HepG2 (cell line): ENCODE measurements at places on chromosomes 1 and 21. TPM values are rescaled to one million over a fixed set of nuclear protein-coding genes. Genes with fewer than 3 reads are reported as not detected.

DNA sequence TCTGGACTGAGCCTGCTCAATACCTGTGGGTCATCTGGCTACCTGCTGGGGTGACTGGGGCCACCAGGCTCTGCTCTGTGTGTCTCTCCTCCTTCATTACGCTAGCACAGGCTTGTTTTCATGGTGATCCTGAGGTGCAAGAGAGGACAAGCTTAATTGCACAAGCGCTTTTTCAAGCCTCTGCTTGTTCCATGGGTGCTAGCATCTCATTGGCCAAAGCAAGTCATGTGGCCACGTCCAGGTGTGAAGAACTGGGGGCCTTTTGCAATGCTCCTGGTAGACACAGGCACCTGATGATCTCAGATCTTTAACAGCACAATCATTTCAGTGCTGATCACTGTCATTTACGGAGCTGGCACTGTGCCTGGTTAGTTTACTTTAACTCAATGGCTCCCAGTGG lies 114.6 kb downstream of the KAZN start:
- DNase-seq: no peak

DNA sequence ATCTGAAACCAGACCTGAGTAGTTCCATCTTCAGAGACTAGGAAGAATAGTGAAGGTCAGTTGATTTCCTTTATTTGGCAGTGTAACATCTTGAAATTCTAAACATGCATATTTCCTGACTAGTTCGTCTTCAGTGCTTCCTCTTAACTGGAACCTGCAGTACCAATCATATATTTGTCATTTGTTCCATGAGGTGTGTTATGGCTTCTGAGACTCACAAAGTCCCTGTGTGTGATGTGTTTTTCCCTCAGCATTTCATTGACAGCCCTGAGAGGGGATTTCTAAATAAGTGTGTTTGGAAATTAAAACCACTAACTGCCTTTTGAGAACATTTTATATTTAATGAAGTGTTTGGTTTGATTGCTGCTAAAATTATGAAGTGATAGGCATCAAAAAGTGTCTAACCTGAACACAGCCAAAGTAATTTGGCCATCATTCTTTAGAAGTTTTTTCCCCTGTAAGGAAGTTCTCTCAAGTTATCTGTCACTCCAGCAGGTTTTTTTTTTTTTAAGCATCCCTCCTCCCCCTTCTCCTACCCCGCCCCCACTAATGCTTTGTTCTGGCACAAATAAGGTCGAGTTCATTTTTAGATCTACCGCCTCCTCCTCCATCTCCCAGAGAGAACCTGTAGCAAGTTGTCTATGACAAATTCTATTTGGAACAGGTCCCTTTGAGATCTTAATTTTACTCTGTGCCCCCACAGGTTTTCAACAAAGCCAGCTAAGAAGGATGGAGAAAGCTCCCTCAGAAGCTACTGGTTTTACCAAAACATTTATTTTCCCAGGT lies 61.4 kb downstream of the TMEM200B start:
- no peak for DNase-seq

DNA sequence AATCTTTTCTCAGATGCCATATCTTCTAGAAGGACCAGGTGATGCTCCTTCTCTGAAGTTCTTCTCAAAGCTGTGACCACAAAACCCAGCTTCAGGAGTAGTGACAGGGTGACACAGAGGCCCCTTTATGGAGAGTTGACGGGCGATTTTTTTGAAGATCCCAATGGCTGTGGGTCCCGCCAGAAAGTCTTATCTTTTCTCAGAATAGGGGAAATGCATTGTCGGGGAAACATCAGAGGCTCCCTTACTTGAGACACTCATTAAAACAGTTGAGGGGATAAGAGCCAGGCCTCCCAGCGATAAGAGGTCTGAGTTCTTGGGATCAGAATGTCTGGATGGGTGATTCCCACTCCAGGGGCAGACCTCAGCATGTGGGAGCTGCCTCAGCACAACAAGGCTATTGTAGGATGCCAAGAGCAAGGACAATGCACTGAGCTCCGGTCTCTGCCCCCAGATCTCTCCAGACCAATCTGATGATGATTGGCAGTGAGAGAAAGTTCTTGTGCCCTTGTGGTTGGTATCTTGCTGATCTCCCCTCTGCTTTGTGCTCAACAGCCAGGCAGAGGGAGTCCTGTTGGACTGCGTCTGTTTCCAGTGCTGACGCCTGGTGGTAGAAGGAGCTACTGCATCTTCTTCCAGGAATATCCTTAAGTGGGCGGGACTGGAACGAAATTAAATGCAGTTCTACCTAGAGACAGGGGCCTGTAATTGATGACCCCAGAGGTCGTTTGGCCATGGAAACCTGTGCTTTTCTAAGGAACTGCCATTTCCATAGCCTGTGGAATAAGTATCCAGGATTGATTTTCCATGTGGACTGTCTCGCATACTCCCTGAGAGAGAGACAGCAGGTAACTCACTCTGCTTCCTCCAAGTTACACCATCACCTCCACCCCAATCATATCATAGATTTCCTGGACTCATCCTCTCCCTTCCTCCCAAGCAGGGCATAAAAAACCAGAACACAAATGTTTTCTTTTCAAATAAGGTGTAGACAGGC lies 6.8 kb upstream of the ACKR1 start:
- DNase-seq: peak; percentile 46

- no peak for DNase-seq
Measured at GRCh38 chr1:14689996-14690615, 91.6 kb downstream of the KAZN start.

GRCh38 chr1:1889090-1889750 lies 1.7 kb downstream of the GNB1 start:
- DNase-seq: no peak

DNA sequence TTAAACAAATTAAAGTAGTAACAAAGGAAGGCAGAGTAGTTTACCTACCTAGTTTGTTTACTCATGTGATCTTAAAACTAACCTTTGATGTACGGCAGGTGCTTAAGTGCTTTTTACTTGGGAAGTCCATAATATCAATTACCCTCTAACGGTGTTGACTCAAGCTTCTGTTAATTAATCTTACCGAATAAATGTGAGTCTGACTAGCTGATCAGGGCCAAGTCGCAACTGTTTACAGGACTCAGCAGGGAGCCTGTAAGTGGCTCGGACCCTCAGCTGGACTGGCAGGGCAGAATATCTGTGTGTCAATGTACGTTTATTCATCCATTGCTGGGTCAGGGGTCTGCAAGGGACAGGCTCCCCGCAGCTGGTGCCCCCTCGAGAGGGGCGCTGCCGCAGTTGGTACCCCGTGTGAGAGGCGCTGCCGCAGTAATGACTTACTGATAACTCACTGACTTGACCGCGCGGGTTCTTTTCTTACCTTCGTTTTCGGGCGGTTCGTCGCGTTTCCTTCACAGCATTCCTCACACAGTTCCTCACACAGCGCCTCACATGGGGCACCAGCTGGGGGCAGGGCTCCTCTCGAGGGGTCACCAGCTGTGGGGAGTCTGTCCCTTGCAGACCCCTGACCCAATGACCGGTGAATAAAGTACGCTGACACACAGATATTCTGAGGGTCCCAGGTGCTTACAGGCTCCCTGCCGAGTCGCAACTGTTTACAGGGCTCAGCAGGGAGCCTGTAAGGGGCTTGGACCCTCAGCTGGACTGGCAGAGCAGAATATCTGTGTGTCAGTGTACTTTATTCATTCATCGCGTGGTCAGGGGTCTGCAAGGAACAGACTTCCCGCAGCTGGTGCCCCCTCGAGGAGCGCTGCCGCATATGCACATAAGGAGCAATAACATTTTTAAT lies 3.0 kb downstream of the FMO1 start:
- DNase-seq: peak; percentile 12

GRCh38 chr1:152640351-152640750 lies 17.4 kb upstream of the LCE3A start:
- DNase-seq: no peak

DNA sequence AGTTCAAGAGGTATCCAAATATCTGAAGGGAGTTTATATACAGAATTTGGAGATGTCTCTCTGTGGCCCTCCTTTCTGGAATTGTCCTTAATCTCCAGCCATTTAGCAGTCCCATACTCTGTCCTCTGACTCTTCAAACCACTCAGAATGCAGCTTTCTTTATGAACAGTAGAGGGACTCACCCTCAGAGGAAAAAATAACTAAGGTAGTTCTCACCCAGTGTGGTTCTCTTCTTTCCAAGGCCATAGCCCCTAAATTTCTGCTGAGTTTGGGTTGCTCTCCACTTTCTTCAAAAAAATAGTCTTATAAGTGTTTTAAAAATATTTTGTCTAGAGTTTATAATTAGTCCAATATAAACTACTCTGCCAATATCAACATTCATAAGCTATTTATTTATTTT lies 369.7 kb downstream of the MATN1 start:
- no peak for DNase-seq

GRCh38 chr1:27316860-27317259 lies 5.1 kb upstream of the TMEM222 start:
- no peak for DNase-seq

GRCh38 chr1:5254131-5254725 lies 599.8 kb downstream of the AJAP1 start:
- no peak for DNase-seq

GRCh38 chr1:221543529-221544120 lies 198.3 kb downstream of the DUSP10 start:
- no peak for DNase-seq

- DNase-seq: no peak
Measured at GRCh38 chr1:84425150-84425896, 27.0 kb downstream of the DNASE2B start.

DNA sequence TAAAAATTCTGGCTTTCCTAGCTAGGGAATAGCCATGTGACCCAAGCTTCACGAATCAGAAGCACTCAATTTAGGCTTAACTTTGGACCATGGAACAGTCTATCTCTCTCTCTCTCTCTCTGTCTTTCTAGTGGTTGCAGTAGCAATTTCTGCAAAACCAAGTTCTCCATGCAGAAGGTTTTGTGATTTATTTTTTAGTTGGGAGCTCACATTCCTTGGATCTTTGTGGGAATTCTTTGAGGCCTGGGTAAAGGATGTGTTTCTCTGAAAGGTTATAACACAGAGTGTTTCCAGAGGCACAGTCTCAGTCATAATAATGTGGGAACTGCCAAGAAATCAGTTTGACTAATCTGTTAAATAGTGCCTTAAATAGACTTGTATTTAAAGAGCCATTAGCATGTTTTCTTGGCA lies 112.3 kb upstream of the COL11A1 start:
- DNase-seq: no peak

DNA sequence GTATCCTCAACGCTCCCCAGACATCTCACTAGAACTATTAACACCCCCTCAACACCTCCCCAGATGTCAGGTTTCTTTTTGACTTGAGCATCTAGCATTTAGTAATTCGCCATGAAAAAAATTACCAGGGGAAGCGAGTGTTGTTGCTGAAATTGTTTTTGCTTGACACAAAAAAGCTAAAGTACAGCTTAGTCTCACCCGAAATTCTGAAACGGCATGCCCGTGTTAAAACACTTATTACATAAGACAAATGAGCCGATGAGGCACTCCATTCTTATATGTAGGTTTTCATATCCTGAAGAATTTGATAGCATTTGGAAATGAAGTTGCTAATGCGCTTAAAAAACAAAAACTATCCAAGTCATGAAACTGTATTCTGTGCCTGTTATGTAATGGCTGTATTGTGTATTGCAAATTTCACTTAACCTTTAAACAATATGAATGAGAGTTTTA lies 1.3 kb upstream of the NRIP1 start:
- no peak for DNase-seq

The TTLL10 gene
- total RNA-seq: not detected in 2 replicates

The ABCA4 gene
- 0.13 and 0.24 TPM in 2 replicates for total RNA-seq

The LAMC1 gene
- total RNA-seq: 70.8 and 137 TPM in 2 replicates

The SLC45A1 gene
- total RNA-seq: not detected in 2 replicates

The OVAAL gene
- total RNA-seq: not detected in 2 replicates
